ENCODE measurements at places on chromosomes 5 and 9.

DNA sequence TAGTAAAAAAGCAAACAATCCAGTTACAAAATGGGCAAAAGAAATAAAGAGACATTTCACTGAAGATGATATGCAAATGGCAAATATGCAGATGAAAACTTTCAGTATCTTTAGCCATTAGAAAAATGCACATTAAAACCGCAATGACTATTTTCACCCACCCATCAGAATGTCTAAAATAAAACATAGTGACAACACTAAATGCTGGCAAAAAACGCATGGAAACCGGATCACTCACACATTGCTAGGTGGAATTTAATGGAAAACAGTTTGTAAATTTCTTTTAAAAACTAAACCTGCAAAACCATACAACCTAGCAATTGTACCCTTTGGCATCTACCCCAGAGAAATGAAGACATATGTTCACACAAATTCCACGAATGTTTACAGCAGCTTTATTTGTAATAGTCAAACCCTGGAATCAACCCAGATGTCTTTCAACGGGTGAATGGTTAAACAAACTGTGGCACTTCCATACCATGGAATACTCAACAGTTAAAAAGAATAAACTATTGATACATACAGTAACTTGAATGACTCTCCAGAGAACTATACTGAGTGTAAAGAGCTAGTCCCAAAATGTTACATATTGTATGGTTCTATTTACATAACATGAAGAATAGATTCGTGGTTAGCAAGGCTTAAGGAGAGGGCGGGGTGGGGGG, 17.2 kb upstream of the PAM start:
- DNase-seq = no peak

GRCh38 chr5:154857530-154858296, 714 bp upstream of the CNOT8 start:
- DNase-seq = peak; percentile 93

- no peak for DNase-seq
Measured at GRCh38 chr5:145797336-145797735, 37.8 kb downstream of the PRELID2 start.

DNA sequence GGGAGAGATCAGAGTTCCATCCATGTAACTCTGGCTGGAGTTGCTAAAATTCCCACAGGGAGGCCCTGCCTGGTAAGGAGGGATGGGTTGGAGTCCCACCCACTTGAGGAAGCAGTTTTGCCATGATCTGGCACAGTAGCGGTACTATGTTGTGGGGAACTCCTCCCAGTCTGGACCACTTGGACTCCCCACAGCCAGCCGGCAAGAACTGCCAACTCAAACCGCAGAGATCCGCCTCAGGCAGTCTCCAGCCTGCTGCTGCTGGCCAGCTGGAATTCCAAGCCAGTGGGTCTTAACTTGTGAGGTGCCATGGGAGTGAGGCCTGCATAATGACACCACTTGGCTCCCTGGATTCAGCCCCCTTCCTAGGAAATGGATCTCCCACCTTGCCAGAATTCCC, 151.9 kb downstream of the NDUFS4 start:
- DNase-seq = no peak

DNA sequence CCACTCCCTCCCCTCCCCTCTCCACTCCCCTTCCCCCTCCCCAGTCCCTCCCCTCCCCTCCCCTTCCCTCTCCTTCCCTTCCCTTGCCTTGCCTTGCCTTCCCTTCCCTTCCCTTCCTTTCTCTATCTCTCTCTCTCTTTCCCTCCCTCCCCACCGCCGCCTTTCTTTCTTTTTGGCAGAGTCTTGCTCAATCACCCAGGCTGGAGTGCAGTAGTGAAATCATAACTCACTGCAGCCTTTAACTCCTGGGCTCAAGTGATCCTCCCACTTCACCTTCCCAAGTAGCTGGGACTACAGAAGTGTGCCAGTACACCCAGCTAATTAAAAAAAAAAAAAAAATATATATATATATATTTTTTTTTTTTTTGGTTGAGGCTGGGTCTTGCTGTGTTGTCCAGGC, 45.5 kb downstream of the IL31RA start:
- DNase-seq = no peak

GRCh38 chr5:168424594-168425323, 61.5 kb upstream of the RARS1 start:
- DNase-seq = no peak

DNA sequence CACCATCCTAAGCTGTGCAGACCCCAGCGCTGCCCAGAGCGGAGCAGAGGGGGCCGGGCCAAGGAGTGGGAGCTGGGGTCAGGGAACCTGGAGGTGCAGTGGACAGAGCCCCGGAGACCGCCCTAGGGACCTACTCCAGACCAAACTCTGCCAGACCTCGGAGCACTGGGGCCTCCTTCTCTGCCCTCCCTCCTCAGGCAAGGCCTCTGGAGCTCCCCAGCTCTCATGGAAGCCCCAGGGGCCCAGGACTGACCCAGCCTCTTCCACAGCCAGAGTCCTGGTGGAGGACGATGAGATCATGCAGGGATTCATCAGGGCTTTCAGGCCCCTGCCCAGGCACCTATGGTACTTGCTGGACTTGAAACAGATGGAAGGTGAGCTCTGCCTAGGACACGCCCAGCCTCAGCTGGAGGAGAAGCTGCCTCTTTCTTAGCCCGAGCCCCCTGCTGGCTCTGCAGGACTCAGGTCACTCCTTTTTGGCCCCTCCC, 3.6 kb downstream of the PAEP start:
- no peak for DNase-seq

DNA sequence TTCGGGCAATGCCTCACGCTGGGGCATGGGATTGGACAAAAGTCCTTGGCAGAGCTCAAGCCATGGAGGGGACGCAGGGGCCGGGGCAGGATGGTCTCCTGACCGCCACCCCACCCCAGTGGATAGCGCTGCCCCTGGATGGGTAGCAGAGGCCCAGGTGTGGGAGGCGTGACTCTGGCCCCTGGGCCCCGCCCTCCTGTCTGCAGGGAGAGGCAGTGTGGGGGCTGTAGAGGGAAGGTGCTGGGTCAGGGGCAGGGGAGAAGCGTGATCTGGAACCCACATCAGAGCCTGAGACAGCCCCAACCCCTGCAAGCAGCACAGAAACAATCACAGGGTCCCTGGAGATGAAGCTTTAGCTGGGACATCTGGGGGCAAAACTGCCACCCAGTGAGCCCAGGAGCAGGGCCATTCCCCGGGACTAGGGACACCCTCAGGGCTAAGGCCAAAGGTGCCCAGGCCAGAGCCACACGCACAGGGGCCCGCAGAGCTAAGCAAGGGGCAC, 36.2 kb downstream of the NACC2 start:
- no peak for DNase-seq

- DNase-seq = no peak
Measured at GRCh38 chr5:88262116-88262515, 6.5 kb downstream of the TMEM161B start.

DNA sequence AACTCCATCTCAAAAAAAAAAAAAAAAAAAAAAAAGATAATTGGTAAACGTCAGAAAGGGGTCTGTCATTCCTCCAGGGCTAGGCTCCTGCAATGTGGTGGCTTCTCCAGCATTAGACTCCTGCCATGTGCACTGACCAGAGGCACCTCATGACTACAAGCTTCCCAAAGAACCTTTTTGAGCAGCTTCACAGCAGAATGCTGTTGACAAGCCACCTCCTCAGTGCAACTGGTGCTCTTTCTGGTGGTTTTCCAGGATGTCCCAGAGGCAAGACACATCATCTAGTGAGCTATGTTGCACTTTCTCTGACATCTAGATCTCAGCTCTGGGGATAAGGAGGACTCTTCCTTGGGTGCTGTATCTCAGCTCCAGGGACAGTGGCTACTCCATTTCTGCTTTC, 11.6 kb downstream of the RPL37 start:
- no peak for DNase-seq

DNA sequence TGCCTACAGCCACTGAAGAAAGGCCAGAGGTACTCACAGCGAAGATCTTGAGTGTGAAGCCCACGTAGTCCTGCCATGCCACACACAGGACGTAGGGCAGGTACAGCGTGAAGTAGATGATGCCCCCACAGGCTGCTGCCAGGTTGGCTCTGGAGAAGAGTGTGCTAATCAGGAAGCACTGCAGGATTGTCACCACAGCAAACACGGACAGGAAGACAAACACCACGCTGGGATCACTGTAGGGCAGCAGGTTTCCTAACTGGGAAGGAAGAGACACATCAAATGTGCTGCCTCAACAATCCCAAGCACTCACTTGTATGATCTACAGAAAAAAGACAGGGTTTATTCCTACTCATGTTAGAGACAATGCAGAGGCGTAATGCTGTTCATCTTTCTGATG, 63.0 kb downstream of the NIPSNAP3B start:
- no peak for DNase-seq

GRCh38 chr5:137453483-137454080, 45.5 kb downstream of the SPOCK1 start:
- no peak for DNase-seq

- no peak for DNase-seq
Measured at GRCh38 chr5:149656576-149657182, 73.4 kb upstream of the PPARGC1B start.

DNA sequence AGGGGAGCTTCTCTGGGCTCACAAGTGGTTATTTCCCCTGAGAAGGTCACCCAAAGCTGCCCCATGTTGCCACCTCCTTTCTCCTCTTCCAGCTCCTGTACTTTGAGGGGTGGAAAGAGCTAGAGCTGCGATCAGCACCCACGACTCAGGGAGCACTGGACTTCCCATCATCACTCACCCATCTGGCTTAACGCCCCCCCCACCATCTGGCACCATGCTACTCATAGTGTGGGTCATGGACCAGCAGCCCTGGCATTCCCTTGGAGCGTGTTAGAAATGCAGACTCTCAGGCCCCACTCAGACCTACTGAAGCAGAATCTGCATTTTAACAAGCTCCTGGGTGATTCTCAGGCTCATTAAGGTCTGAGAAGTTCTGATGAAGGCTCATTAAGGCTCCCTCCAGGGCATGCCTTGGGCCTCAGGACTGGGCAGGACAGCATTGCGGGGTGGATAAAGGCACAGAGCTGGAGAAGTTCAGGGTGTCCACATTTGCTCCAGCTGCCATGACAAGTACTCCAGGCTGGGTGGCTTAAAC, 67.3 kb downstream of the GALNT12 start:
- no peak for DNase-seq

- DNase-seq = no peak
Measured at GRCh38 chr5:162393534-162393933, 326.0 kb downstream of the GABRG2 start.

DNA sequence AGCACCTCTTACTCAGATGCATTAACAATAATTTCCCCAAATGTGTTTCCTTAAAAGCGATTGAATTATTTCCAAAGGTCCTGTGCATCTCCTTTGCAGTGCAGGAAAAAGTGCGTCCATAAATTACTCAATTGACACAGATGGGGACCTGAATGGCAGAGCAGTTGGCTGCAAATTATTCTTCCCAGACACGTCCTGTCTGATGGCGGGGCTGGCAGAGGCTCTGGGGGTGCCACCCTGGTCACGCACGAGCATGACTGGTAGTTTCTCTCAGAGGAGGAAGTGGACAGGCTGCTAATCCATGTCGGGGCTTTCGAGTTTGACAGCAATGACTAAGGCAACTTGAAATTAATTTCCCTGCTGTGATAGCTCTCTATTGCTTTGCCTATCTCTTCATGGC, 264.8 kb upstream of the BRINP1 start:
- no peak for DNase-seq

DNA sequence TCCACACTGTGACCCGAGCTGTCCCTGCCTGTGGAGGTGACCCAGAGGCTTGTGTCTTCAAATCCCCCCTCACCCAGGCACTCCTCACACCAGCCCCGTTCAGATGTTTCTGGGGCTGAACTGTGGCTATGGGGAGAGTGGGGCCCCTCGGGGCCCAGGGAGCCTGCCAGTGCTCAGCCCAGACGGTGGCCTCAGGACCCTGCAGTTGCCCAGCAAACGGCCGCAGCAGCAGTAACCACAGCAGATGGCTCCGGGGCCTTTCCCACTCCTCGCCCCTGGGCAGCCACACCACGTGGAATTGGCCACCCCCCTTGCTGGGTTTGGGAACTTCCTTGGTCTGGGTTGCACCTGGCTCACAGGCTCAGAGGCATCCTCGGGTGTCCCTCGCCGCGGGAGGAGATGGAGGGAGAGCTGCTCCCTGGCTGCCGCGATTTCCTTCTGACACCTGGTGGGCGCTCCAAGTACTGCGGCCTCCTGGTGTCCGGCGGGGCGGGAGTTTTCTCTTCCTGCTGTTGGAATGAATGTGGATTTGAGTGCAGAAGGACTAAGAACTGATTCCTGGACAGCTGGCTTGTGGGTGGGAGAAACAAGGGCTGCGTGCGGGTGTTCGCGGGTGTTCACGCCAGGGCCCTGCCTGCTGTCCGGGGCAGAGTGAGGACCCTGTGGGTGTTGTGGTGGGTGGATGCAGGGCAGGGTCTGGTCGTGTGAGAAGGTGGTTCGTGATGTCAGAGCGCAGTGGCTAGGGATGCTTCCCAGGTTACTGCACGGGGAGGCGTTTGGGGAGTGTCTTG, 97.5 kb downstream of the COL5A1 start:
- DNase-seq = peak; percentile 10

DNA sequence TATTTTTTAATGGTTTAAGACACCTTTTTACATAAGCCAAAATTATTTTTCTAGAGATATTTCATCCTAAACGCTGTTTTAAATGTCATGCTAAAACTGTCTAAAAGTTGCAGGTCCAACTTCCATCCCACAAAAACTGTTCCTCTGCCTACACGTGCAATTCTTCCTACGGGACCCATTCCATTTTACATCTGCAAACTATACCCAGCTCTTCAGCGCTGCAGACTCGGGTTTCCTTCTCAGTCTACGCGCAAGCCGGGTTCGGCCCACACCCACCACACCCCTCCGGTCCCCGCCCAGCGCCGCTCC, 8.7 kb downstream of the RANBP6 start:
- no peak for DNase-seq

DNA sequence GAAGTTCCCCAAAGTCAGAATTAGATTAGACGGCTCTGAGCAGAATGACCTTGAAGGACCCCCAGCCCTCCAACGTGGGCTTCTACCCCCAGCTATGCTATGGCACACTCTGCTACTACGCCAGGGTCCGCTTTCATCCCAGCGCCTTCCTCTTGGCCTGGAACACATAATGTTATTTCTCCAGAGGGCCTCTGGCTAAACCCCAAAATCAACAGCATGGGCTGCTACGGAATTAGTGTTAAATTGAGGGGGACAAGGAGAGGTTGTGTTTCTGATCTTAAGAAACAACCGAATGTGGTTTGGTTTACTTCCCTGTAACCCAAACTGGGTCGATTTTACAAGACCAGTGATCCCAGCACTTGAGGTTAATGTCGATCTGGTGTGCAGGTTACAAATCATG, 97.1 kb downstream of the ZNF618 start:
- DNase-seq = no peak

DNA sequence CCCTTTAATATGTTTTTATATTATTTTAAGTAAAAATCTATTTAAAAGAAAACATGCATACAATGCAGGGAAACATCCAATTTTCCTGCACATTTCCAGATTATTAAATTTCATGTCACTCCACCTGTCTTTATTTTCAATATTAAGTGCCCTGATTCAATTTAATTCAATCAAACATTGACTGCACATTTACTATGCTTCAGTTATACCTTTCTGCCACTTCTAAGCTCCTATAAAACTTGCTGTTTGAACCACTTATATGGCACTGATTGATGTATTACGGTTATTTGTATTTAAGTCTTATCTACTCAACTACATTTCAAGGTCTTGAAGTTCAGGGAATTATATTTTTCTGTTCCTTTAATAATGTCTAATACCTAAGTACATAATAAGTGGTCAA, 198.0 kb downstream of the CAVIN4 start:
- no peak for DNase-seq
